Cardiac muscle cell (in vitro differentiated cells and primary cell): ENCODE measurements at places on chromosomes 2 and 18.

DNA sequence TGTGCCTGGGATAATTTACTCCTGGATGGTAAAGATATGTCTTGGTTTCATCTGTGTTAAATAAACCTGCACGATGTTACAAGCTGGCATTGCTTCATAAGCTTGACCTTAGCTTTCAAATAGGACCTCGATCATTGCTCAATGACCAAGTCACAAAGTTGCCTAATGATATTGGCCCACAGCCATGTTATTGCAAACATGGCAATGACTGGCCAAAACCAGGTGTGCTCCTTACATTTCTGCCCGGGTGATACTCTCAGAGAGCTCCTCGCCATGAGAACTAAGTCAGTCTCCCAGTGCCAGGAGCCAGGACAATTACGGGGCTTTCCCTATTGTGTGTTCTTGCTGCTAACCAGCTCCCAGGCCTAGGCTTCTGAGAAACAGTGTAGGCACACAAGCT, 72.5 kb upstream of the CYP1B1 start:
- peak; percentile 76 for DNase-seq

DNA sequence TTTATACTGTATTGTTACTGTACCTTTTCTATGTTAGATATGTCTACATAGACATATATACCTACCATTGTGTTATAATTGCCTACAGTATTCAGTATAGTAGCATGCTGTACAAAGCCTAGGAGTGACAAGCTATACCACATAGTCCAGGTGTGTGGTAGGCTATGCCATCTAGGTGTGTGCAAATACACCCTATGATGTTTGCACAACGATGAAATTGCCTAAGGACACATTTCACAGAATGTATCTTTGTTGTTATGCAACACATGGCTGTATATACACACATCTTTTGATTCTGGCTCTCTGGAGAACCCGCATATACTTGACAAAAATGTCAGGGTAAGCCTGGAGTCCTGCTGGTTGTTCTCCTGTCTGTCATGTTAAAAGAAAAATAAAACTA, 85.1 kb downstream of the BCL2L11 start:
- DNase-seq, result no peak

DNA sequence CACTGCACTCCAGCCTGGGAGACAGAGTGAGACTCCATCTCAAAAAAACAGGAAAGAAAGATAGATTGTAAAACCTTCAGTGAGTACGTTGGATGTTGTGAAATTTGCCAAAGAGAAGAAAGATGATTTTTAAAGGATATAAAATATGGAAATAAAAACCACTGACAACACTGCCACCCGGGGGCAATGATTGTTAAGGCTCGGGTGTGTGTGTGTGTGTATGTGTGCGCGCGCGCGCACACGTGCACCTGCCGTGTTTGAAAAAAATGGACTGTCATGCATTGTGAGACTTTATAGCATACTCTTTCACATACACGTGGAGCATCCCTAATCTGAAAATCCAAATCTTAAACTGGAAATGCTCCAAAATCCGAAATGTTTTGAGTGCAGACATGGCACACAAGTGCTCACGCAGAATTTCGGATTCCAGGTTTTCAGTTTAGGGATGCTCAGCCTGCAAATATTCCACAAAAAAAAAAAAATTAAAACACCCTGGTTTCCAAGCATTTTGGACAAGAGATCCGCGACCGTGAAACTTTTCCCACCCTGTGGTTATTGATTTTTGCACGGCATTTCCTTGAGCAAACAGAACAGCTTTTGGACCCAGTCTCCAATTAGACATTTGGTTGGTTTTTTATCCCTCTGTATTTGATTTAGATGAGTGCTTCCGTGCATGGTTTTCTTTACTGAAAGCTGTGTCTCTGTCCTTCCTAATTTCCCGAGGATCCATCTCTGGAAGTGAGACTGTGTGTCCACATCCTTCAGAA, 269.2 kb downstream of the AGAP1 start:
- DNase-seq, result no peak

DNA sequence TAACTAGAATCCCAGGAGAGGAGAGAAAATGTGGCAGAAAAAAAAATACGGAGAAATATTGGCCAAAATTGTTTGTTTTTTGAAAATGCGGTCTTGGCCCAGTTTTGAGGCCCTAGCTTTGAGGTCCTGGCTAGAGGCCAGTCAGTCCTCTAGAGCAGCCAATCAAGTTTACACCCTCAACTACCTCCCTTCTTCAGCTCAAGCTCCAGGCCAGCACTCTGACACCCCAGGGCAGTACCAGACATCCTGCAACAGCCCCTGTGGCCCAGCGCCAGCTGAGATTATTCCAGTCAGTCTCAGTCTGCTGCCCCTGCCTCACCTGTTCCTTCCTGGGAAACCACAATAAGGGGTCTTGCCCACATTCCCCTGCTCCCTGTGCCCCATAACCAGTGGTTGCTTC, 107.7 kb downstream of the UGGT1 start:
- DNase-seq, result peak; percentile 56

- DNase-seq, result no peak
Observed at GRCh38 chr2:238102865-238103264, 2.7 kb downstream of the ESPNL start.

DNA sequence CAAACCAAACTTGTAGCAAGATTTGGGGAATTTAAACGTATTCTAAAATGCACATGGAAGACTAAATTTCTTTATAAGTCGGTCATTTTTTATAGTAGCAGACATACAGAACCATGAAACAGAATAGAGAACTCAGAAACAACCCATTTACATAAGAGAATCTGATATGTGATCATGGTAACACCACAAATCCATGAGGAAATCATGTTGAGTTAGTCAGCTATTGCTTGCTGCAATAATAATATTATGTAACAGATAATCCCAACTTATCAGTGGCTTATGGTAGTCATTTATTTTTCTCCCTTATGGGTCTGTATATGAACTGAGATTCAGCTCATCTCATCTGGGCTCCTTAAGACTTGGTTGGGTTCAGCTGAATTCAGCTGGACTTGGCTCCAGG, 103.4 kb upstream of the SERTAD2 start:
- DNase-seq, result no peak

DNA sequence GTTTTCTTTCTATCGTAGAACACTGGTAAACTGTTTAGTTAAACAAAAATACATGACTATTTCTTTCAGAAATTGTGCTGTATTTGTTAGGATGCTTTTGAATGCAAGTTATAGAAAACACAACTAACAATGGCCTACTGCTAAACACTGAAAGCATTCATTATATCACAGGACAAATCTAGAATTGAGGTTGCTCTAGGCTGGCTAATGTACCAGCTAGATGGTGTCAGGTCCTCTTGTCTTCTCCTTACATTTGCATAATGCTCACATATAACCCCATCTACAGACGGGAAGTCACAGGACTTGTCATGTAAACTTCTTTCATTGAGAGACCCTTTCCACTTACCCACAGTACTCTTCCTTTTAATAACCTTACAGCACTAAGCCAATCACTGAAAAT, 586.8 kb downstream of the DSC3 start:
- DNase-seq, result no peak

DNA sequence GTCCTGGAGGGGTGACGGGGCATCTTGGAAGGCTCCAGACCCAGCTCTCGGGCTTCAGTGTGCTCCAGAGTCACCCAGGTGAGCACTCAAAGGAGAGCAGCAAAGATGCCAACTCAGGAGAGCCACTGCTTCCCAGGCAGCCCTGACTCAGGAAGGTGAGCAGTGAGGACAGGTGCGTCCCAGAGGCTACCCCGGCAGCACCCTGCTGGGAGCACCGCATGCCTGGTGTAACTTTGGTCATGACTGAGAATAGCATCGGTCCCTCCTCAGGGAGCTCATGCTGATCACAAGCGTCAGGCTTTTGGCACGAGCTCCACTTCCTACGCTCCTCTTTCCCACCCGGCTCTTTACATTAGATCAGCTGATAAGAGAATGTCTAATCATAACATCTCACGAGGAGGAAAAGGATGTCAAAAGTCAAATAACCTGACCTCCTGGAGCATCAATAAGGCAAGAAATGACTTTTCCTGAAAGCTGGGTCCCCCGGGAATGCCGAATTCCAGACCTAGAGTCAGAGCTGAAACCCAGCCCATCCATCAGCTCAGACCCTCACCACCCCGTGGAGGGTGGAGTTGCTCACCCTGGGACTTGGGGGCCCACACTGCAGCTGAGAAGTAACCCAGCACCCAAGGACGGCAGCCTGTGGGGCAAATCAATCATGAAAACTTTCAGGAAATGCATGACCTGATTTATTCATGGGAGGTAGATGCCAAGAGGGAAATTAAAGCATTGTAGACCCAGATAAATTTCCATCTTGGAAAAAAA, 248.8 kb downstream of the ACKR3 start:
- DNase-seq, result no peak

GRCh38 chr2:99066075-99066958, 75.2 kb upstream of the C2orf15 start:
- DNase-seq, result peak; percentile 56

DNA sequence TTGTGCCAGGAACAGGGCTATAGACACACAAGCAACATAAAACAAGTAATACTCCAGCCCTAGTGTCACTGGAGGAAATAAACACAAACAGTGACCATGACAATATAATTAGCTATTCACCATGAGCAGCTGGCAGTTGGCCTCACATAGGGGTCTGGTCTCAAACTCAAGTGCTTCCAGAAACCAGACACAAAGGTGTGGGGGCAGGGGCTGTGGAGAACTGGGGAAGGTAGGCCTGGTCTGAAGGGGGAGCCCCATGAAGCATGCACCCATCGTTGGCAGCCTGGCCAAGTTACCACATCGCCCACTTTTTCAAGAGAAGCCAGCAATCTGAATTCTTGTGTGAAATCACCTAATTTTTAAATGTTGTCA, 49.5 kb upstream of the SP3 start:
- no peak for DNase-seq

- peak; percentile 92 for DNase-seq
Observed at GRCh38 chr2:218397820-218398436, 1.7 kb upstream of the CTDSP1 start.

DNA sequence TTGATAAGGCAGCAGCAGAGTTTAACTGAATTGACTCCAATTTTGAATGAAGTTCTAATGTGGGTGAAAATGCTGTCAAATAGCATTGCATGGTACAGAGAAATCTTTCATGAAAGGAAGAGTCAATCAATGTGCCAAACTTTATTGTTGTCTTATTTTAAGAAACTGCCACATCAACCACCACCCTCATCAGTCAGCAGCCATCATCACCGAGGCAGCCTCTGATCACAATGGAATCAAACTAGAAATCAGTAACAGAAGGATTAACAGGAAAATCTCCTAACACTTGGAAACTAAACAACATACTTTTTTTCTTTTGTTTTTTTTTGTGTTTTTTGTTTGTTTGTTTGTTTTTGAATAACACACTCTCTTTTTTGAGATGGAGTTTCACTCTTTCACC, 9.9 kb downstream of the DNAJC27 start:
- no peak for DNase-seq

DNA sequence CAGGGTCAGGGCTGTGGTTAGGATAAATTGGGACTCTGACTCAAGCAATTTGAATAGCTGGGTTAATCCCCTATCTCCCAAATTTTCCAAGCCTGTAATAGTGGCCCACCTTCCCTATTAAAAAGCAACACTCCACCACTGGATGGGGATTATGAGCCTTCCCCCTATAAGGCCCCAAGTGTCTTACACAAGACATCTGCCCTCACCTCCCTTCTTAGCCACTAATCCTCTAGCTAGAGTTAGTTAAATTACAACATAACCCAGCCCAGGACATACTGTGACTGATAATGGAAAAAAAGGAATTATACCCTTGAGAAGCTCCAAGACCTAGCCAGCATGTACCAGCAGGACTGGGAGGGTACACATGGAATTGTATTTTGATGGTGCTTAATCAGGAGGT, 190.4 kb downstream of the NRP2 start:
- DNase-seq, result no peak

- DNase-seq, result no peak
Observed at GRCh38 chr18:56739731-56740130, 88.6 kb downstream of the WDR7 start.

DNA sequence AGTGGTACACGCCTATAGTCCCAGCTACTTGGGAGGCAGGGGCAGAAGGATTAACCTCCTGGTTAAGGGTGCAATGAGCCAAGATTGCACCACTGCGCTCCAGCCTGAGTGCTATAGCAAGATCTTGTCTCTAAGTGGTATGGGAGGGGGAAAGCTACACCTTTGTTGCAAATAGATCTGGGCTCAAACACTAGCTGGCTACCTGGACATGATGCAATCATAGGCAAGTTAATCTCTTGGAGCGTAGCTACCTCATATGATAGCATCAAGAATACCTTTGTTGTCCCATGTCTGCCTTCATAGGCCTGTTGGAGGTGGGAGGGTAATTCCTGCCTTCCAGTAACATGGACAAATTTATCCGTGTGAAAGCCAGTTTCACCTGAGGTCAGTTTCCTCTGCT, 15.7 kb downstream of the KLHL29 start:
- no peak for DNase-seq

DNA sequence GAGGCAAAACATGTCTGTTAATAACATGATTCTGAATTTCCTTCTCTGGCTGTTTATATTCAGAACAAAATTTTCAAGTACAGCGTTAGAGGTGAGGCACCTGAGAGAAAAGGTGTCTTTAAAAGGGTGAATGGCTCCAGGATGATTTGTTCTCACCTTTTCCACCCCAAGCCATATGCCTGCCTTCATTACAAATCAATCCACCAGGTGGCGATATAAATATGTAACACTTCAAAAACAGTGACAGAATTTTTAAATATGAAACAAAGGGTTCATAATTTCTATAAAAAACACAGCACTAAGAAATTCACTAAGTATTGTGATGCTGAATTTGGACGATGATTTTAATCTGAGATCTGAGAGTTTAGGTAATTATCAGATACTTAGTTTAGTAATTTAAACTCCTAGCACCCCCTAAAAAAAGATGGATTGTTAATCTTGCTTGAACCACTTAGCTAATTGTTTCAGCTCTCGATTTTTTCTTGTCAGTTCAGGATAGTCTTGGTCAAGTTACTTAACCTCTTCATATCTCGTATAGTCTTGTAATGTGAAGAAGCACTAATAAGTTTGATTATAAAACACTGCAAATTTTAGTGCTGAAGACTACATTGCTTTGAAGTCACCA, 528.8 kb downstream of the CPS1 start:
- peak; percentile 57 for DNase-seq

GRCh38 chr2:48383036-48383435, 146.9 kb upstream of the STON1 start:
- no peak for DNase-seq

DNA sequence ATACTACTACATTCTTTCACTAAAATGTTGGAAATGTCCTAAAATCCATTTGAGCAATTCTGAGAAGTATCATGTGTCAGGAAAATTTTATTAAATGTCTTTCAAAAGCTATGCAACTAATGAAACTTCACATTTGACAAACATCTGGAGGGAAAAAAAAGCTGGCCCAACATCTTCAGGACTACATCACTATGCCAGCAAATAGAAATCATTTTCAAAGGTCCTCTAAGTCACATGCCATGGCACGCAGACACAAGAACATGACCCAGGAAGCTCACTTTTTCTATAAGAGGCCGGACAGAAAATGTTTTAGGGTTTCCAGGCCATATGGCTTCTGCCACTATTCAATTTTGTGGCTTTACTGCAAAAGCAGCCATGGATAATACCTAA, 11.6 kb downstream of the KANSL3 start:
- no peak for DNase-seq

GRCh38 chr18:76564655-76565237, 69.7 kb upstream of the ZNF516 start:
- DNase-seq, result peak; percentile 16
